Activated T-cell treated with anti-CD3 and anti-CD28 coated beads, Interleukin-2, amount 50 U/mL, for 48 hours (primary cell): ENCODE measurements at places on chromosomes 1 and 21.

DNA sequence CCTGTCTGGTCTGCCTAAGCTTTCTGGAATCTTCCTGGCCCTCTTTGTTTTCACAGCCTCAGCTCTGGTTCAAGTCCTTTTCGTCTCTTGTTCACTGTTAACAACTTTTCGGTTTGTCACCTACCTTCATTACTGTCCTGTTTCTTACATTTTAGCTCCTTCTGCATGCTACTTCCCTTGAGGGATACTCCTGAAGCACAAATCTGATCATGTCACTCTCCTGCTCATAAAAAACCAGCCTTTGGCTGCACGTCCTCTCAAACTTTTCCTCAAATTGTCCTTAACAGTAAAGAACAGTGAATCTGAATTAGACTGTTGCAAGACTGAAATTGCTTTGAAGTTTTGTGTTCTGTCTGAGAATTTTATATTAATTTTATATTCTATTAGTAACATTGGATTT is 3.3 kb downstream of the RAVER2 start:
- DNase-seq, result no peak

- DNase-seq, result no peak
Observed at GRCh38 chr1:56452027-56453011, 127.0 kb downstream of the PLPP3 start.

DNA sequence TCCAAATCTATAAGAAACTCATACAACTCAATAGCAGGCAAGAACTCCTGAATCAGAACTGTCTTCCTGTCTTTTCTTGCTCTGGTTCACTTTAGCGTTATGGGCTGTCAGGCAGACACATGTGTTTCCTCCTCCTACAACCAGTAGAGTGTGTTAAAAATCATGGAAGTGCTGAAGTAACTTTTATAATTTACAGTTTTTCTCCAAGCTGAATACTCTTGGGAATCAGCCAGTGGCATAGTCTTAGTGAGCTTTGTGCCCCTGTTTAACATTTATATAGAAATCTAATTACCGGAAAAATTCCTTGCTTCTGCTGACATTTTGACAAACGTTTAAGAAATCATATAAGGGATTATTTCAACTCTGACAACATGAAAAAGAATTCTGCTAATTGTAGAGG is 113.1 kb upstream of the RGS18 start:
- DNase-seq, result no peak

DNA sequence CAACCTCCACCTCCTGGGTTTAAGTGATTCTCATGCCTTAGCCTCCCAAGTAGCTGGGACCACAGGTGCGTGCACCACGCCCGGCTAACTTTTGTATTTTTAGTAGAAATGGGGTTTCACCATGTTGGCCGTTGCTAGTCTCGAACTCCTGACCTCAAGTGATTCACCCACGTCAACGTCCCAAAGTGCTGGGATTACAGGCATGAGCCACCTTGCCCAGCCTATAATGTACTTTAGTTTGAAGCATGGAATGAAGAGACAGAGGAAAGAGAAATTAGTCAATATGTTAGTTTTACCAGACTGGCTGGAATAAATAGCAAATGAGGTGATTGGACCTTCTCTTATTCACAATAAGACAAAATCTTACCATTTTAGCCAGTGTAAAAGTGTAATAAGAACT is 89.0 kb downstream of the GTF2B start:
- no peak for DNase-seq

DNA sequence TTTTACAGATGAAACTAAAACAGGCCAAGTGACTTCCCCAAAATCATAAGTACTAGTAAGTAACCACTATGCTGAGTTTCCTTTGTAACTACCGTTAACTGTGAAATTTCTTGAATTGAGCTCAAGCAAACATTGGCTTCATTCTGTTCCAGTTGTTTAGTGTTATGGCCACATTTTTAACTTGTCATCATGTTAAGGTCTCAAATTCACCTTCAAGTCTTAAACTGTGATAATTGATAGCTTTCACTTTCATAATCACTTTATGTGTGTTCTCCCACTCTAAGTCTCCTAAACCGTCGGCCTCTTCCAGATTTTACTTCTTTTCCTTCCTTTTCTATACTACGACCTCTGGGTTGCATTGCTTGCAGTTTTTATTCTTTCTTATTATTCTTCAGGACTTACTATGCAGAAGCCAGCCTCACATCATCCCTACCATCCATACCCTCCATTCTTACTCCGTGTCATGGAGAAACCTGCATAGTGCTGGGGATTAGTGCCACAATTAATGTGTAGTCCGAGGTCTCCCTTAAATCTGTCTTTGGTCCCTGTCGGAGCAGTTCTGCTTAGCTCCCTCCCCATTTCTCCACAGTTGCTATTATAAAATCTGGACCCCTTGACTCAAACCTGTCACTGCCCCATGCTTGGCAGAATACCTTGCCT is 5.8 kb downstream of the KIF1B start:
- no peak for DNase-seq
